Keratinocyte (primary cell): ENCODE measurements at places on chromosomes 11 and 22. TPM values are rescaled to one million over a fixed set of nuclear protein-coding genes. Genes with fewer than 3 reads are reported as not detected.

The B4GALNT4 gene
- 7.3 to 11.5 TPM (median 8.1 TPM) in 3 replicates for polyA plus RNA-seq

DNA sequence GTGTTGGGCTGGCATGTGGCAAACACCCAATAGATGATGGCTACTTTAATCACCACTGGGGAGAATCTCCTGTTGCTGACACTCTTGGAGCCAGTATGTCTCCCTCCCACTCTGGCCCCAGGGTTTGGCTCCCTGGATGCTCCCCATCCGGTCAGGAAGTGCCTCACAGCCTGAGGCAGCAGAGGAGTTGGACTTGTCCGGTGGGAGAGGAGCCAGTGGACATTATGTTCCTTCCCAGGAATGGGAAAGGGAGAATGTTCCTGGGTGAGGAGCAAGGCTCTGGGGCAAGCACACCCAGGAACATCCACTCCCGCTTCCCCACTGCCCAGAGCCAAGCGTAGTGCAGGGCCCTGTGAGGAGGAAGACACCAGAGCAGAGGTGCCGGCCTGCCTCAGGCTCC, 84.6 kb upstream of the NAV2 start:
- DNase-seq, result no peak

GRCh38 chr11:110962921-110963320, 250.7 kb upstream of the ARHGAP20 start:
- DNase-seq, result no peak

DNA sequence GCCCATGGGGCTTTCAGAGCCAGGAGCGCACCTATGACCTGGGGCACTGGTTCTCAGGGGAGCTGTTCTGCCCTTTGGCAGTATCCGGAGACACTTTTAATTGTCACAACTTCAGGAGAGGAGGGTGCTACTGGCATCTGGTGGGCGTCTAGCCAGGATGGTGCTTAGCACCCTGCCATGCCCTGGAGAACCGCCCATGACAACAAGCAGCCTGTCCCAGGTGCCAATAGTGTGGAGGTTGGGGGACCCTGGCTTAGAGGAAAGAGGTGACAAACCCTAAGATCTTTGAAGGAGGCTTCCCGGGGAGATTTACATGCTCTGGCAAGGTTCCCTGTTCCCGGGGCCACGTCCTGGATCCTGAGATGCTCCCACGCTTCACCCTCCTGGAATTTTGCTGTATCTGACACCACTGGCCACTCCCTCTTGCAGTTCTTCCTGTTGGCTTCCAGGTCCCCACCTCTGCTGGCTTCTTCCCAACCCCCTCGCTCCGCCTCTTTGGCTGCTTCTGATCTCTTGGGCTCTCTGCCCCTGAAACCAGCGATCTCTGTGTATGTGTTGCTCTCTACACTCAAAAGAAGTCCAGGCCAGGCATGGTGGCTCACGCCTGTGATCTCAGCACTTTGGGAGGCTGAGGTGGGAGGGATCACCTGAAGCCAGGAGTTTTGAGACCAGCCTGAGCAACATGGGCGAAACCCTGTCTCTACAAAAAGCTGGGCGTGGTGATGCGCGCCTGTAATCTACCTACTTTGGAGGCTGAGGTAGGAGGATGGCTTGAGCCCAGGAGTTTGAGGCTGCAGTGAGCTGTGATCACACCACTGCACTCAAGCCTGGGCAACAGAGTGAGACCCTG, 31.1 kb downstream of the FADS3 start:
- peak; percentile 11 for DNase-seq

GRCh38 chr11:35336726-35337125, 82.6 kb downstream of the SLC1A2 start:
- DNase-seq, result no peak

- no peak for DNase-seq
Measured at GRCh38 chr11:396948-397548, 3.0 kb downstream of the PKP3 start.

The CPT1B gene
- 10.2 to 14.6 TPM (median 11.0 TPM) in 3 replicates for polyA plus RNA-seq

DNA sequence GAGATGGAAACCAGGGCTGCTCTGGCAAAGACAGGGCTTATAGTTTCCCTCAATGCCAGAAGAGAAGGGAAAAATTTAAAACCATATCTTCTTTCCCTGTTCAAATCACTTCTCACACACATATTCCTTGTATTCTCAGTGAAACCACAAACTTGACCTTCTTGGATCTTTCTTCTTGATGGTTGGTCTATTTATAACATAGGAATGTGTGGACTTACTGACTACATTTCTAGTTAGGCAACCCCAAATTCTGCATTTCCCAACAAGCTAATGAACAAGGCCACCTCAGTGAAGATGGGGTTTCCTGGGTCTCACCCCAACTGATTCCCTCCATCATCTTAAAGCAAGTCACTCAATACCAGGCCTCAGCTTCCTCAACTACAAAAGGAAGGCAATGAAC, 3.8 kb upstream of the QSER1 start:
- no peak for DNase-seq

- DNase-seq, result no peak
Measured at GRCh38 chr22:23199159-23199558, 18.9 kb downstream of the BCR start.

The MMP12 gene
- polyA plus RNA-seq, result 0.05 to 0.28 TPM in 2 of 3 replicates, not detected in the other

- DNase-seq, result no peak
Measured at GRCh38 chr11:15204711-15205110, 90.0 kb downstream of the INSC start.

DNA sequence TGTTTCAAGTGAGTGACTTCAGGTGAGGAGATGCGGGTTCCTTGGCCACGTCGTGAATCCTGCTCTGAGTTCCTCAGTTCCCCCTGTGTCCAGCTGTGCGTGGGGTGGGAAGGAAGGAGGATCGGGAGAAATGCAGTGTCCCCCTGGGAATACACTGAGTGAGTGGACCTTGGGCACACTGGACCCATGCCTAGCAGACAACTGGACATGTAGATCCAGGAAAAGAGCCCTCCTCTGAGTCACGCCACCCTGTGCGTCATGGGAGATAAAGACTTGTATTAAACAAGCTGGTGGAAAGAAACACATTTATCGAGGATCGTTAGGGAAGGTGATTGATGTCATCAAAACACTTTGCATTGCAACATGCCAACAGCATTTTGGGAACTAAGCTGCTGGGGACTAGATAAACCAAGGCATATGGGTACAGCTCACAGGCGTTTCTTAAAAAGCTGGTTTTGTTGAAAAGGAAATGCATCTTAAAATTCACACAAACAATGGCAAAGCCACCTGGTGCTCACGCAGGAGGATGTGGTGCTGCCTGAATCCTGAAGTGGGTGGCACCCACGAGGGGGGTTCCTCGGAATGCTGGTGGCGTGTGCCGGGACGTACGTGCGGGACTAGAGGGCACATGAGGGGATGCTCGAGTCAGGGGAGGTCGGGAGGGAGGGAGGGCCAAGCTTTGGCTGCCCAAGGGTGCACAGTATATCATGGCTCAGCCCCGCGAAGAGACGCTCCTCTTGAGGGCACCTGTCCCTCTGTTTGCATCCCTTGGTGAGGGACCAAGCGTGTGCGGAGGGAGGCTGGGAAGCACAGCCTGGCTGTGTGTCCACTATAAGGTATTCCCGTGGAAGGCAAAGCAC, 303.5 kb downstream of the TBC1D22A start:
- no peak for DNase-seq

DNA sequence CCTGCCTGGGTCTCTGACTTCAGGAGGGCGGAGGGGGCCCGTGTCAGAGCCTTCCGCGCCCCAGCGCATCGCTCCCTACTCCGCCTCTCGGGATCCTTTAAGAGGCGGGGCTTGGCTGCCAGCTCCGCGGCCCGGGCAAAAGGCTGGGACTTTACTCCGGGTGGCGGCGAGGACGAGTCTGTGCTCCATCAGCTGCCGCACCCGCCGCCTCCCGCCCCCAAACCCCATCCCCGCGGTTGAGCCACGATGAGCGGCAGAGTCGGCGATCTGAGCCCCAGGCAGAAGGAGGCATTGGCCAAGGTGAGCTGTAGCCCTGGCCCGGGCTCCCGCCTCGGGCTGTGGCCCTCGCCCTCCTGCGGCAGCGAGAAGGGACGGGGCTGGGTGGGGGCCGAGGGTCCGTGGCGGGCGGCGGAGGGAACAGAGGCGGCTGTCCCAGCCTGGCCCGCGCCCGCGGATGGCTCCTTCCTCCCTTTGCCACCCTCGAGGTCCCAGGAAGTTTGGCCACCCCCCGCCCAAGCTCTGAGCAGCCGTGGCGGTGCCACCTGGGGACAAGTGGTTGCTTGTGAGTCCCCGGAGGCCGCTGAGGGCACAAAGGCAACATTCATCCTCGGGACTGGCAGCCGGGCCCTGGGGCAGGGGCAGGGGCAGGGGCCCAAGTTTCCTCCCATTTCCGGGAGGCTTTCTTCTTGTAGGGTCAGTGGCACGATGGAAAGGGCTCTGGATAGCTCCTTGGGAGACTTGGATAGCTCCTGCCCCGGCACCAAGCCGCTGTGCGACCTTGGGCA, at the start of gene SEC14L2:
SEC14L2 (plus strand) TSS at position 148 of the 785 bp plus-strand sequence; CDS start at position 247, 99 bp downstream.
- DNase-seq, result no peak

DNA sequence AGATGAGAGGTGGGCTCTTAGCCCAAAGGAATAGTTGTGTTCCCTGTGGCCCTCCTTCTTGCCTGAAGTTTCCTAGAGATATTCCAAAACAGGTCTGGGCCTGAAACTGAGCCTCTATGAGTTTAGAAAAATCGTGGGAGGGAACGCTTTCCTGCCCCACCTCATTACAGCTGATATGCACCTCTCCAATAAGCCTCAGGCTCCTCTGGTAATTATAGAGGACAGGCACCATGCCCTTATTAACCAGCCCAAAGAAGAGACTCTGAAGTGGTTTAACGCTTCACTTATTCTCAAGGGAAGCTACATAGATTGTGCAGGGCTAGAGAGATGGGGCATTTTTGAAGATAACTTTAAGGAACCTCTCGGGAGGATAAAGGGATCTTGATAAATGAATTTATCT, 3.4 kb upstream of the MPZL2 start:
- DNase-seq, result no peak

DNA sequence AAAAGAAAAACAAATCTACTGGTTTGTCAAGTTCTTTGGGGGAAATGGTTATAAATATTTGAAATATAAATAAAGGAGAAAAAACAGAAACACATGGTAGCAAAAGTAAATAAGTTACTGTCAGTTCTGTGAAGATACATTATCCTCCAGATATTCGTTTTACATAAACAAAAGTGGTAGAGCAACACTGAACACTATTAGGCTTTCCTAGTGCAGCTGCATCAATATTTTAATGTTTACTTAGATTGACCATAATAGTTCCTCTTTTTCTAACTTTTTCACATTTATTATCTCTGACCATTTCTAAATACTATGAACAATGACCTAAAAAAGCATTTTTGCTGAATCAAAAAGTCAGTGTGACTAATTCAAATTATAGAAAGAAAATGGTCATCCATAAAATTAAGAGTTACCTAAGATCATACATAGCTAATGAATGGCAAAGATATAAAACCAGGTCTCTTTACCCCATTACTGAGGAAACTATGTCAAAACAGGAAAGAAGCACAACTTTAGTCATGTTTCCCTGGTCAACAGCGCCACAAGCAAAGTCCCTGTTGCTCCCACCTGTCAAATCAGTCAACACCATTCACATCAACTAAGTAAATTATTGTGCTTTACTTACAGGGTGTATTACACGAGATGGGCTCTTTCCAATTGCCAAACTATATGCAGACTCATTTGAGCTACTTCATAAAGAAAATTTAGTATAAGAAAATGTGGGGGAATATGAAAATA, 38.5 kb downstream of the SBF2 start:
- no peak for DNase-seq

- no peak for DNase-seq
Measured at GRCh38 chr11:123301696-123302400, 106.8 kb upstream of the CLMP start.

GRCh38 chr11:100632941-100633452, 54.1 kb upstream of the ARHGAP42 start:
- DNase-seq, result no peak

The PLA2G3 gene
- 0.37 to 0.39 TPM (median 0.38 TPM) in 3 replicates for polyA plus RNA-seq

The SLC16A8 gene
- polyA plus RNA-seq, result not detected in 3 replicates

- no peak for DNase-seq
Measured at GRCh38 chr11:117076941-117077691, 21.1 kb downstream of the SIK3 start.

GRCh38 chr11:17699147-17700114, 19.9 kb upstream of the MYOD1 start:
- no peak for DNase-seq

The CHRM4 gene
- 0.06 TPM in 1 of 3 replicates, not detected in the others for polyA plus RNA-seq

The SLC22A25 gene
- polyA plus RNA-seq, result not detected in 3 replicates

The PKDREJ gene
- polyA plus RNA-seq, result 0.01 TPM in 3 replicates

GRCh38 chr11:45960387-45961095, 38.1 kb downstream of the LARGE2 start:
- DNase-seq, result no peak

DNA sequence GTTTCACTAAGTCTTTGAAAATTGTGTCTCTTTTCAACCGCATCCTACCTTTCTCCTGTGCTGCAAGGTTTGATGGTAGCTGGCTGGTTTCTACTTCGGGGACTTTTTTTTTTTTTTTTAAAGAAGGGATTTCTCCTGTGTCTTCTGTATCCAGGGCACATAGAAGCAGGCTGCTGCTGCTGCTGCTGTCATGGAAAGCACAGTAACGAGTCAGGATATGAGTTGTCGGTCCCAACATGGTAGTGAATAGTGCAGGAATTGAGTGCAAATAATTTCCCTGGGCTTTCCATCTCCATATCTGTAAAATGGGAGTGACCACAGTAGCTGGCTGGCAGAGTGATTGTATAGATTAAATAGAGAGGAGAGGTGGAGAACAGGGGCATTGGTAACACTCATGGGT, 118.3 kb upstream of the NAV2 start:
- no peak for DNase-seq

DNA sequence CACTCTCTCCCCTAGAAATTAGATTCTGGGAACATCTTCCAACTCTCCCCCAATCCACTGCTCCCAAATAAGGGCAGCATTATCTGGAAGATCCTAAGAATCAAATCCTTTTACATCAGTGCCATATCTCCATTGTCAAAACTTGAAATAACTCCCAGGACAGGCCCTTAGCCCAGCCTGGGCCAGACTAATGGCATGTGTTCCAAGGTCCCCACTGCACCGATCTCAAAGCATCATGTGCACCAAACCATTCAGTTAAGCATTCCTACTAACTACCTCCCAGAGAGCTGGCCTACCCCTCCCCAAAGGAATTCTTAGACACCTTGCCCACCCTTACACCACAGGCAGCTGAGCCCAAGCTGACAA, 44.2 kb upstream of the POU2AF1 start:
- no peak for DNase-seq

The FGF4 gene
- not detected in 3 replicates for polyA plus RNA-seq

The ZP1 gene
- not detected in 3 replicates for polyA plus RNA-seq

- DNase-seq, result no peak
Measured at GRCh38 chr11:122755409-122755808, 82.9 kb upstream of the CRTAM start.

The FGF3 gene
- polyA plus RNA-seq, result not detected in 3 replicates

DNA sequence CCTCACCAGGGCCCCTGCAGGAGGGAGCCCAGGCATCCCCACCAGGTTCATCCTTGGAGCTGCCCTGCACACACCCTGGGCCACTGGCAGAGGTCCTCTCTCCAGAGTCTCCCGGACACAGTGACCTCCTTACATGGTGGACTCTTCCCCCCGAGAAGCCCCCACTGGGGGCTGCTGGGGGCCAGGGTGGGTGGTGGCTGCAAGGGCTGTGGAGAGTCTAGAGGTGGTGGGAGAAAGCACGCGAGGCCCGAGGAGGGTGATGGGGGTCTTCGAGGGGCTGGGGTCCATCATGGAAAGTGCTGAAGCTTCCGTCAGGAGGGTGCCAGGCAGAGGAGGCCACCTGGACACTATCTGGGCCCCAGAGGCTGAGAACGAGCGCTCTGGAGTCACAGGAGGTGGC, 17.6 kb downstream of the PGA5 start:
- no peak for DNase-seq
